ENCODE measurements at places on chromosomes 5 and 9.

GRCh38 chr9:73515216-73515615 is 363.6 kb downstream of the ANXA1 start:
- no peaks in the 10 kb centered on the region for H3K4me1 ChIP-seq
- no peak overlapping the region for H3K4me3 ChIP-seq
- no peak for DNase-seq

DNA sequence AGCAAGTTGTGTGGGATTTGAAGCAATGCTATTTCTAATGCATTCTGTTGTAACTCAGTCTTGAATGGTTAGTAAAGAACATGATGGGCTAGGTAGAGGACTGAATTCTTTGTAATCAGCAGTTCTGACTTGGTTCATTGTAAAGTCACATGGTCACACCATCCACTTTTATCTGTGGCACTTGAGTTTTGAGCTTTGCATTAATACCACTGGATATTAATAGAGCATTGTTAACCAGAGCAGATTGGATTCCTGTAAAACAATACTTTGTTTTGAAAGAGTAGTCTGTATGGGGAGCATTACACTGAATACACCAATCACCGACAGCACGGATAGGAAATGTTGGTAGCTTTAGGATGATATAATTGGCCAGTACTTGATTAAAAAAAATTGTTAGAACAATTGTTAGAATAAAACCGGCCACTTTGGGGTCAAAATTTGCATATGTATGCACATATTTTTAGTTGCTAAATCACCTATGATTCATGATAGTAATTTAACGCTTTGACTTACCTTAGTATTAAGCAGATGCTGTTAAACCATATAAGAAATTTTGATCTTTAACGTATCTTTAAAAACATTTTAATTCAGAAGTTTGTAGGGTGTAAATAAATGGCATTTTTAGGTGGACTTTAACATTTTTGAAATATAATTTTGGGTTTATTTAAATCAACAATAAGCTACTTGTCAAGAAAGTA is 17.4 kb downstream of the SLC12A2 start:
- no peak overlapping the region for H3K27ac ChIP-seq
- no peak overlapping the region for H3K4me3 ChIP-seq
- no peak for DNase-seq

GRCh38 chr5:172800088-172800551 is 29.1 kb upstream of the DUSP1 start:
- no peaks in the 10 kb centered on the region for H3K36me3 ChIP-seq
- no peak overlapping the region for H3K4me3 ChIP-seq
- peak; percentile 70 for DNase-seq
- H3K27me3 ChIP-seq = no peaks in the 10 kb centered on the region
- H3K27ac ChIP-seq = peak overlapping the region; percentile 63
- H3K4me1 ChIP-seq = peaks cover 8% of the 10 kb centered on the region

DNA sequence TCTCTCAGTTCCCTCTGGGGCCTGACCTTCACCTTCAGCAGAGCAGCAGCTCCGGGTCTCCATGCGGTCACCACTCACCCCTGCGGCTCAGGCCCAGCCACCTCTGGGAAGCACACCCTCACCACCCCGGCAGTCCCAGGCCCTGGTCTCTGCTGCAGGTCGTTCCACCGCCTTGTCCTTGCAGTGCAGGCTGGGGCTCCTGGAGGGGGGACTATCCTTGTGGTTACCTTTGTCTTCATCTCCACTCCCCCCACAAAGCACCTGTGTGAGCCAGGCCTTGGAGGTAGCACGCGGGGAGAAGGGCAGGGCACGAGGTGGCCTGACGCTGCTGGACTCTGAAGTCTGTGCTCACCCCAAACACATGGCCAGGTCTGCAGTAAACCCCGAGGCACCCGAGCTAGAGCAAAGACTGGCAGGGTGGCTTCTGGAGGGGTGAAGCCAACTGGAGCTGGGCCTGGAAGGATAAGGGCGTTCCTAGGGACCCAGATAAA is 33.2 kb upstream of the RXRA start:
- H3K27ac ChIP-seq = no peak overlapping the region
- no peaks in the 10 kb centered on the region for H3K27me3 ChIP-seq
- H3K36me3 ChIP-seq = no peaks in the 10 kb centered on the region
- no peak overlapping the region for H3K4me3 ChIP-seq

- peaks cover 6% of the 10 kb centered on the region for H3K4me1 ChIP-seq
- no peaks in the 10 kb centered on the region for H3K27me3 ChIP-seq
- peak overlapping the region; percentile 53 for H3K27ac ChIP-seq
- H3K36me3 ChIP-seq = no peaks in the 10 kb centered on the region
- no peak for DNase-seq
These were observed 32.9 kb downstream of the PALM2AKAP2 start for GRCh38 chr9:109812818-109813281.

GRCh38 chr5:43256261-43256966 is 56.8 kb downstream of the HMGCS1 start:
- H3K36me3 ChIP-seq = no peaks in the 10 kb centered on the region
- H3K27ac ChIP-seq = peak overlapping the region; percentile 43
- no peak overlapping the region for H3K4me3 ChIP-seq
- DNase-seq = no peak
- no peaks in the 10 kb centered on the region for H3K27me3 ChIP-seq
- no peaks in the 10 kb centered on the region for H3K4me1 ChIP-seq

DNA sequence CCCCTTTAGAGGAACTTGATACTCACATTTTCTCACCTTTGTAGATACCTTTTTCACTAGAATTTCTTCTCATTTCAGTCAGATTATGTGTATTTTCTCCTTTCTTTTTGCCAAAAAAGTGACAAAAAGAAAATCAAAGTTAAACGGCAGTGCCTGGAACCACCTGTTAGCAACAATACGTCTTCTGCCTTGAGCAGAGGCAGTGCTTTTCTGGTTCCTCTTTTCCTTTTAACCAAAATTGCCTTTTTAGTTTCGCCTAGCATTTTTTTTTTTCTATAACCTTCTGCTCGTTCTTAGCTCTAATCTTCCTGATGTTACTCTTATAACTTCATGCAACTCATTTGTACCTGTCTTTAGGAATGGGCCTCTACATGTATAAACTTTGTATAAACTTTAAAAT is 26.1 kb downstream of the SMIM32 start:
- no peak overlapping the region for H3K27ac ChIP-seq
- no peaks in the 10 kb centered on the region for H3K36me3 ChIP-seq
- no peaks in the 10 kb centered on the region for H3K27me3 ChIP-seq
- no peaks in the 10 kb centered on the region for H3K4me1 ChIP-seq
